Suprapubic skin (tissue), 4 donors: ENCODE measurements at places on chromosomes 2 and 18.

GRCh38 chr18:7545734-7546133 is 21.4 kb upstream of the PTPRM start:
- DNase-seq: no peak

DNA sequence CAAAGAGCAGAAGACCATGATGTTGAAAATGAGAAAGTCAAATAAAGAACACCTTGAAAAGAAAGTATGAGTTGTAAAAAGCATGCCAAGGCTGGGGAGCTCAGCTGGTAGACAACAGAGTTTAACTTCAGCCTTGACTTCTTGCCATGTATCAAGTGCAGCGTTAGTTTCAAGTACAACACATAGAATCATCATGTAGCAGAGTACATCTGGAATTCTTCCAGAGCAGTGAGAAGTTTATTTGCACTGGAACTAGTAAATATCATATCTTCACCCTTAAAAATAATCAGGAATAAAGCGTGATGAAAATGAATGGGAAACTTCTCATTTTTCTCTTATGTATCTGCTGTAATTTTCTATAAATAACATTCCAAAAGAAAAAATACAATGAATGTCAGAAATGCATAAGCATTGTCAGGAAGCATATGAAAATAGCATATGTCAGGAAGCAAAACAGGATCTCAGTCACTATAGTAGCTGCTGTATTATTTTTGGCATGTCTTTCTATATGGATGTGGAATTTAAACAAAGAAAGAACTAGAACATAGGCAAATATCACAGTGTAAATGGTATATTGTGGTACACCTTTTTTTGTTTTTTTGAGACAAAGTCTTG is 10.1 kb upstream of the SULT1C4 start:
- DNase-seq: no peak

GRCh38 chr2:60366135-60366712 is 187.2 kb downstream of the BCL11A start:
- DNase-seq: no peak

- no peak for DNase-seq
Observed at GRCh38 chr2:159230145-159230877, 56.2 kb downstream of the WDSUB1 start.

DNA sequence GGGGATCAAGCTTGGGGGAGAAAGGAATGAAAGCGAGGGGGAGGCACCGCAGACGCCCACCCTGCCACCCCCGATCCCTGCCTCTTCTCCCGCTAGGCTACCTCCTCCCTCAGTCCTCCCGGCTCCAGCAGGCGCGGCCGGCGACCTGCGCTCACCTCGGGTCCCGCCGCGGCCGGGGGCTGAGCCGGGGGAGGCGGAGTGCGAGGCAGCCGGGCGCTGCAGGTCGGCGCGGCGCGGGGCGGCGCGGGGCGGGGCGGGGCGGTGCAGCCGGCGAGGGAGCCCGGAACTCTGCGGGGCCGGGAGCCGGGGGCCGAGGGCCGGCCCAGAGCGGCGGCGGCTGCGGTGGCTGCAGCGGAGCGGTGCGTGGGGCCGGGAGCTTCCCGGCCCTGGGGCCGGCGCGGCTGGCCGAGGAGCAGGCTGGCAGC is 477 bp downstream of the ACVR1 start:
- peak; percentile 66 for DNase-seq

GRCh38 chr18:11849841-11850634 is 1.2 kb upstream of the CHMP1B start:
- peak; percentile 91 for DNase-seq

GRCh38 chr2:27720004-27720551 is 51.4 kb upstream of the MRPL33 start:
- no peak for DNase-seq

GRCh38 chr2:18169121-18169892 is 290.8 kb downstream of the KCNS3 start:
- DNase-seq: no peak

DNA sequence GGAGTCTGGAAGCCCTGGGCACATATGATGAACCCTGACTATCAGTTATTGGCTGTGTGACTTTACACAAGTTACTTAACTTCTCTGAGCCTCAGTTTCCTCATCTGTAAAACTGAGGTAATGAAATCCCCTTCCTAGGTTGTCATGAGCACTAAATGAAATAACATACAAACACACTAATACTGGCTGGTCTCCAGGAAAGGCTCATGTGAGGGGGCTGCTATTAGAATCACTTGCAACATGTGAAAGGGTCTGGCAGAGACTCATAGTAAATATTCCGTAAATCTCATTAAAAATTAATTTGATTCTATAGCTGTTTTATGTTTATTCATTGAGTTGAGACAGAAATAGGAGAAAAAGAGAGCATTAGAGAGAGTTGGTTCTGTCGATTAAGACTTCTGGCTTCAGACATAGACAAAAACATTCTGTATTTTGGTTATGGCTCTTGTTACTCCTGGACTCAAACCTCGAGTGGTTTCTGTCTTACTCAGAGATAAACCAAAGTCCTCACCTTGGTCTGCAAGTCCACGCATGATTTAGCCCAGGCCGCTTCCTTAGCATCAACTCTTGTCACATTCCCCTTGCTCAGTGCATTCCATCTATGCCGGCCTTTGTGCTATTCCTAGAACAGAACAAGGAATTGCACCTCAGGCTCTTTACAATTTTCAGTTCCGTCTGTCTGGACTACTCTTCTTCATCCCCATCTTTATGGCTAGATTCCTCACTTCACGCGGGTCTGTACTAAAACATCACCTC is 139.1 kb downstream of the NXPH2 start:
- no peak for DNase-seq

DNA sequence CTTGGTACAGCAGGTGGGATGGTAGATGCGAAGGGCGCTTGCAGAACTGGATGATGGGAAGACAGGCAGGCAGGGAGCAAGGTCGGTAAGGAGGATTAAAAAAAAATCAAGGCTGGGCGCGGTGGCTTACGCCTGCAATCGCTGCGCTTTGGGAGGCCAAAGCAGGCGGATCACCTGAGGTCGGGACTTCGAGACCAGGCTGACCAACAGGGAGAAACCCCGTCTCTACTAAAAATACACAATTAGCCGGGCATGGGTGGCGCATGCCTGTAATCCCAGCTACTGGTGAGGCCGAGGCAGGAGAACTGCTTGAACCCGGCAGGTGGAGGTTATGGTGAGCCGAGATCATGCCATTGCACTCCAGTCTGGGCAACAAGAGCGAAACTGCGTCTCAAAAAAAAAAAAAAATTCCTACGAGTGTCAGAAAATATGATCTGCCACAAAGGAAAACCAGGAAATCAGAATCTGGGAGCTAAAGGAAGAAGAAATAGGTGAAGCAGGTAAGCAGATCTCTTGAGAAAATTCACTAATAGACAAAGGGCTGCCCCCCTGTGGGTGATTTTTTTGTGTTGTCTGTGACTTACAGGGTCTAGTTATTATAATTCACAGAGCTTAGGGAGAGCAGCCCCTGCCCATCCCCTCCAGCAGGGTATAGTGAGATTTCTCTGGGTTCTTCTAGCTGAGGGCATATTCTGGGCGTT is 46.2 kb downstream of the C2orf42 start:
- no peak for DNase-seq

GRCh38 chr2:204336153-204336744 is 209.0 kb upstream of the PARD3B start:
- no peak for DNase-seq

GRCh38 chr2:182946958-182947369 is 80.5 kb upstream of the FRZB start:
- DNase-seq: no peak

GRCh38 chr2:217593732-217594131 is 409.1 kb downstream of the TNS1 start:
- no peak for DNase-seq

GRCh38 chr18:35024965-35025364 is 16.2 kb upstream of the MAPRE2 start:
- DNase-seq: no peak

- no peak for DNase-seq
Observed at GRCh38 chr2:25402477-25402876, 60.8 kb upstream of the DNMT3A start.

DNA sequence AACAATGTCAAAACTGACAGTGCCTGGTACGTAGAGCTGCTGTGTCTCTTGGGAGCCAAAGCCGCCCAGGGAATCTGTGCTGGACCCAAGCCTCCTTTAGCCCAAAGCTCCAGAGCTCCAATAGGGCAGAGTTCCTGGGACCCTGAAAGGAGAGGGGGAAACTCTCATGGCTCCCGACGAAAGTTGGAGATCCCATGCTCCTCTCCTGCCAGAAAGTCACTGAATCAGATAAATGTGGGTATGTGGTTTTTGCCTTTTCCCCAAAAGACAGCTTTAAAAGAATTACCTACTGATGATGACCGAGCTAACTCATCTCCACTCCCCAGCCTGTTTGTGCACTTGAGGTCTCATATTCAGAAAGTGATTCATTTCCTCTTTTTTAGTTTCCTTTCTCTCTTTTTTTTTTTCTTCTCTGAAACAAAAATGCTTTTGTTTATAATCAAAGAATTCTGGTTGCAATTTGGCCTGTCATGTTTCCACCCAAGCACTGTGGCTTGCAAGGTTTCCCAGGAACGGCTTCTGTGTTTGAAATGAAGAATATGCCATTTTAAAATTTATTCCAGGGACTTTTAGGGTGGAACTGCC is 14.1 kb upstream of the PMAIP1 start:
- DNase-seq: no peak

GRCh38 chr2:26580751-26581150 is 60.4 kb downstream of the CIB4 start:
- DNase-seq: peak; percentile 34

- DNase-seq: no peak
Observed at GRCh38 chr2:102749938-102750337, 11.9 kb upstream of the TMEM182 start.

DNA sequence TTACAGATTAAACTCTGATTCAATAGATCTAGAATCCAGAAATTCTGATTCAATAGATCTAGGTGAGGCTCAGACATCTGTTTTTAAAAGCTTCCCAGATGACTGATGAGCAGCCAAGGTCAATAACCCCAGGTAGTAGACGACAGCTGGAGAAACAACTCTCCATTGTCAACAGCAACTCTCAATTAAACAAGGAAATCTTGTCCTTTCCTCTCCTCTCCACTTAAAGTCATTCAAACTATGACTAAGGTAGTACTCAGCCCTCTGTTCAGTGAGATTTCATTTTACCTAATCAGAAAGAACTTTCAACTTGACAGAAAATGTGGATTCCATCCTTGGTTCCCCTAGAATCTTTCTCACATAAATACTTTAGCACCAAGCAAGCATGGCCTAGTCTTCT is 94.6 kb upstream of the SCG2 start:
- no peak for DNase-seq

DNA sequence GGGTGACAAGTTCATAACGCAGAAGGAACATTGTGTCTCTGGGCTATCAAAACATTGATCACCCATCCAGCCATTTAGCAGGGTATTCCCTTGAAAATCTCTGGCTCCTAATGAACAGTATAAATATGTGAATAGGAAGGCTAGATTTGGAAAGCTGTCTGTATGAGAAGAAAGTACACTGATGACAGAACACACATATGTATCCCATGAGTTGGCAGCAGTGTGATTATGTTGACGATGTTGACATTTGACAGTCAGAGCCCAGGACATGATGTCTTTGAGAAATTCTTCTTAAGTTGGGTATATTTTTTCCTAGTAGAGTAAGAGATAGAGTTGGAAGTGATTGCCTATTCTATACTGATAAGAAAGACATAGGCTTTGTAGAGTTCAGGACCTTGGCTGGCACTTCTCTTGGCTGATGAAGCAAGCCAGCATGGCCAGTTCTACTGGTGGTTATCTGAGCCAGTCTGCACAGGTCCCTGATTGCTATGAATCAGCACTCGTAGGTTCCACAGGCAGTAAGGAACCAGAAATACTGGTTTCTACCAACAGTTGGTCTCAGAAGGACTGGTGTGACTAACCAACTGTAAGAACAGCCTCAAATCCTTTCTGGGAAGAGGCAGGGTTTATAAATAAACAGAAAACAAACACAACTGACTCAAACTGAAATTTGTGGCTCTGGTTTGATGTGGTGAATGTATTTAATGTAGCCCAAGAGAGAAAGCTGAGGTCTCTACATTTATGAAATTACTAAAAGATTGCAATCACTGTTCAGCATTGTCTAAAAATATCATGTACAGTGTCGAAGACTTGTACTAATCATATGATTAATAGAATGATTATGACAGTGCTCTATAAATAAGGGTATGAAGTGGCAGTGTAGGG is 43.9 kb upstream of the RAPH1 start:
- DNase-seq: no peak

- no peak for DNase-seq
Observed at GRCh38 chr2:69490486-69490885, 53.3 kb upstream of the NFU1 start.

DNA sequence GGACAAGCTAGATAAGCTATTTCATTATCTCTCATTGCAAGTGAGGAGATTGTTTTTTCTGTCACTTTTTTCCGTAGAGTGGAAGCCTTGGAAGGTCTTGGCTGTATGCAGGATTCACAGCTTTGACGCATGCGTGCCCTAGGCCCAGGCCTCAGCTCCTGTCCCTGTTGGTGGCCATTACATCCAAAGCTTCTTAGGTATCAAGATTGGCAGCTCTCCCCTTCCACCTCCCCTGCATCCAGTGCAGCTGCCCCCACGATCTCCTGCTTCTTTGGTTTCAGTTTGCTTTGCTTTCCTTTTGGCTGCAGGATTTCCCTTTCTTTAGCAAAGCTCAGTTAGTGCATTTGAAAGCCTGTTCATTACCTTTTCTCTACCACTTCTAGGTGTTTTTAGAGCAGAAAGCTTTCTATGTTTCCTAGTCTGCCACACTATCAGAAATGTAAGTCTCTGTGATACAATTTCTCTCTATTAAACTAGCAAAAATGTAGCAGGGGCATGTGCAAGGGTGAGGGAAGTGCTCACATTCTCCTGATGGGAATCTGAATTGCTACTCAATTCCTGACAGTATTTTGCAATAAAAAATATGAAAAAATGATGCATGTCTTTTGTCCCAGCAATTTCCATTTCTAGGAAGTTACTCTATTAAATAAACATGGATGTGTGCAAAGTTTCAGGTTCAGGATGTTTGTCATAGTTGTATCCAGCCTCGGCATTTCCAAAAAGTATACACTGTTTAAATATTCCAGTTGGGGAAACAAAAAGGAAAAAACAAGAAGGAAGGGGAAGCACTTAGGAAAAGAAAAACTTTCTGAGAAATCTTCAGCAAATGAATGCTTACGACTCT is 91.2 kb downstream of the LIPG start:
- DNase-seq: no peak

DNA sequence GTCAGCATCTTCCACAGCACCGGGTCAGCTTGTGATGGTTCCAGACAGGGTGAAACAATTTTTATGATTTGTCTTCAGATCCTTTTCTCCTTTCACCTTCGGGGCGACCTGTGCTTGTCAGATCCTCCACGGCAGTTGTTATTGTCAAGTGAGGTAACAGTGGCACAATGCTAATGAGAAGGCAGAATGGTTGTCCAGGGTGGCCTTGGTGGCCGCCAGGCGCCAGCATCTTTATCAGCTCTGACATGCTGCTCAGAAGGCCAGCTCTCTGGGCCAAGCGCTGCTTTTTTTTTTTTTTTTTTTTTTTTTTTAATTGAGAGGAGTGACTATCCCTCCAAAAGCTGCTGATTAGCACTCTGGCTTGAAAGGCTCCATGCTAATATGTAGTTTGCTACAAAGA is 52.3 kb upstream of the MGAT5 start:
- no peak for DNase-seq

GRCh38 chr18:57559314-57559713 is 27.2 kb downstream of the FECH start:
- no peak for DNase-seq
